ENCODE measurements at places on chromosomes 6 and 20.
A peak's percentile ranks its signal among the peaks of the same experiment; 100 is the strongest.

- no peak for DNase-seq
These were observed 190.2 kb downstream of the MOXD1 start for GRCh38 chr6:132210886-132211563.

DNA sequence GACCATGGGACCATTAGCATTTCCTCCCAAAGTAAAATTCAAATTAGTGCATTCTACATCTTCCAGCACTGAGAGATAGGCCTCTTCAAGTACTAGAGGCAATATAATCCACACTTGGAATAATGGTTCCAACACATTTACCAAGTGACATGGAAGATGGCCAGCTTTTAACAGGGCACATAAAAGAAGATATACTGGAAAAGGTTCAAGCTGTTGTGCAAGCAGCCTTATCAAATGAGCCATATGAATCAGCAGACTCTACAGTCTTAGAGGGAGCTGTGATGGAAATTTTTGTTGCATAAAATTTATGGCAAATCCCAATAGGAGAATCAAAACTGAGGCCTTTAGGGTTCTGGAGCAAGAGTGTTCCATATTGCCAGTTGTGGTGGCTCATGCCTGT is 526.6 kb upstream of the IRAK1BP1 start:
- no peak for DNase-seq

- no peak for DNase-seq
These were observed 65.7 kb downstream of the CYP39A1 start for GRCh38 chr6:46586906-46587305.

GRCh38 chr20:58188527-58188926 is 39.9 kb downstream of the ANKRD60 start:
- no peak for DNase-seq

DNA sequence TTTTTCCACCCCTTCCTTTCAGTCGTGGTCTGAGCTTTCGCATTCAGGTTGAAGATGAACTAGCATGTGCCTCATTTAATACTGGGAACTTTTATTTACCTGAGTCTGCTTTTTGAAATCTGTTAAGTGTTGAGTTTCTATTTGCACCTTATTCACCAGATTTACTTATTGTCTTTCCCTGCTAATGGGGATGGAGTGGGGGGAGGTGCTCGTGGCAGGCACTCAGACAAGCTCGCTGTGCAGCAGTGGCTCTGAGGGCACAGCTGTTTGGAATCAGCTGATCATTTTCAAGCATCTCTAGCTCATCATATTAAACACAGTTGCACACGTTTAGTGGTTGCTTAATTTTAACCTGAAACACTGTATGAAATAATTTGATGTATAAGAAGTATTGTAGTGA is 35.6 kb downstream of the UTRN start:
- no peak for DNase-seq

DNA sequence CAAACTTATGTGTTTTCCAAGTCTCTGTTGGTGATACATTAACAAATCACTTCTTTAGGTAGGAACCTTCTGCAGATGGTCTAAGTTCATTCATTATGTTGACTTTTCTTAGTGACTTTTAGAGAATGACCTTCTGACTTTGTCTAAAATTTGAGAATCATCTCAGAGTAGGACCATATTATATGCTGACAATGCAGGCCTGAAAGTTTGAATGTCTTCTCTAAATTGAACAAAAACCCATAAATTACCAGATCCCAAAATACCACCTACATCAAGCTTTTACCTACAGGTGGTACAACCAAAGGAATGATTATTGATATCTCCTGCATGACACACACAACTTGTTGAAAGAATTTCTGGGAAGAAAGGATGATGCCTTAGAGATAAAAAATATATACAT is 191.5 kb downstream of the SOD2 start:
- DNase-seq, result no peak

- DNase-seq, result no peak
These were observed 208.2 kb downstream of the THBS2 start for GRCh38 chr6:169045486-169045885.

DNA sequence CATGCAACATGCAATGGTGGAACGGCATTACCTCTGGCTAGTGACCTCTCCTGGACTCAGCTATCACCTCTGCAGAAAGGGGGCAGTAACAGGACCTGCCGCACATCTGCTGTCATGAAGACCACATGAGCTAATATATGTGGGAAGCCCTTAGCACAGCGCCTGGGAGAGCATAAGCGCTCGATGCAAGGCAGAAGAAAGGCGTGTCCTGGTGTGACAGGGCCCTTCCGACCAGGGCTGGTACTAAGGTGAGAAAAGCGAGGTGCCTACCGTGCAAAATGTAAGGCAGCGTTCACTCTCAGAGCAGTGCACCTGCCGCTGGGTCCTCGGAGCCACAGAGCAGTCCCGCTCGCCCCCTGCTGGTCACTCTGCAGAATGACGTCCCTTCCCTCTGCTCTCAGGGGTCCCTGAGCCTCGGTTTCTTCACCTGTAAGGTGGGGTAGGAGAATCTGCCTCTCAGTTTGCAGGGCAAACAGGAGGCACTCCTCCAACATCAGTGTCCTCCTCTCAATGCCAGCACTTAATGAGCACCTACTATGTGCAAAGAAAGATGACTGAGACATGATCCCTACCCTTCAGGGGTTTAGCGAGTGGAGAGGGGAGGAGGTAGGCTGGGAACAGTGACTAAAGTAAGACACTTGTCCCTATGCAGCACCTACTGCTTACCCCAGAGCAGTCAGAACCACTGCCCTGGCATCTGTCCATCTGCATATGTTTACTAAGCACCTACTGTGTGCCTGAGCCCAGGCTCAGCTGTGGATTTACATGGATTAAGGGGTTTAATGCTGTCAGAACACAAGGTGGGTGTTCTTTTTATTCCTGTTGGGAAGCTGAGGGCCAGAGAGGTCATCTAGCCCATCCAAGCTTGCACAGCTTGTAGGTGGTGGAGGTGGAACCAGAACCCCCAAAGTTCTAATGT is 41.1 kb upstream of the PTGIS start:
- peak; percentile 64 for DNase-seq

DNA sequence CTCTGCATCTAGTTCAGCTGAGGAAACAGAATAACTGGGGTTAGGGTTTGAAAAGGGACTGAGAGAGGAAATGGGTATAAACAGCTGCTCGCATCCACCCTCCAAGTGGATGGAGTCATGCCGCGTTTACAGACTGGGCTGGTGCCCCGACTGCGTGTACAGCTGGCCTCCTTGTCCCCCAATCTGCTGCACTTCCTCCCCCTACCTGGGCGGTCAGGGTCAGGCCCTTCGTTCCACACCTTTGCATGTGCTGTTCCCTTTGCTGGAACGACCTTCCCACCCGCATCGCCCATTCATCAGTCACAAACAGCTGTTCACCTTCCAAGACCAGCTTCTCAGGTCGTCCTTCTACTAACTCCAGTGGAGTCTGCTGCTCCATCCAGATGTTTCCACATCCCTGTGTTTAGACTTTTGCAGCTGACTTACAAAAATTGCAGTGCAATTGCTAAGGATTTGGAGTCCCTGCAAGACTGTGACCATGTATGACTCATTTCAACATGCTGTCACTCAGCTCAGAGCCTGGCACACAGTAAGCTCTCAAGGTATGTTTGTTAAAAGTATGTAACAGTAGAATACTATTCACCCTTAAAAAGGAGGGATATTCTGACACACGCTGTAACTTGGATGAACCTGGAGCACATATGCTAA is 129.3 kb downstream of the DTNBP1 start:
- no peak for DNase-seq

GRCh38 chr6:14921170-14921569 is 324.7 kb upstream of the JARID2 start:
- no peak for DNase-seq

DNA sequence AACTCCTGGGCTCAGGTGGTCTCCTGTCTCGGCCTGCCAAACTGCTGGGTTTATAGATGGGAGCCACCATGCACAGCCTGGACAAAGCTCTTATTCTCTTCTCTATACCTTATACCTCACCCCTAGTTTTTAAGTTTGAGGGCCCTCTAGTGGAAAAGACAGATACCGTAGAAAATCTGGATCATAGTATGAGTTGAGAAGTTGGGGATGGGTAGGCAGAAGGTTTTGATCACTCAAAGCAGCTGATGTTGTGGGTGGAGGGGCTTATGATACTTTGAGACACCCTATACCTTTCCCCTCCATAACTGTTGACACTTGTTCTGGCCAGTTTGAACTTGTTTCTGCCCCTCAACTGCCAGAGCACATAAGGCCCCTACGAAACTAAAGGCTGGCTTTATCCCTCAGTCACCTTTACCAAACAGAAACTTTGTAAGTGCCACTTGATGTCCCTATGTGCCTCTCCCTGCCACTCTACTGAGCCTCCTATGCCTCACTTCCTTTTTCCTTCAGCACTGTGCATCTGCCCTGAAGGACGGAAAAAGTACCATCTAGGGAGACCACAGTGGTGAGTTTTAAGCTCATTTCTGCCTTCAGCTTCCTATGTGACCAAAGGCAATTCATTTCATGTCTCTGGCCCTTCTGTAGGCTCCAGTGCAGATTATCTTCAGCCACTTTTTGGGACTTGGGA is 28.6 kb downstream of the RALY start:
- no peak for DNase-seq

- no peak for DNase-seq
These were observed 105.9 kb upstream of the PRSS16 start for GRCh38 chr6:27141529-27142015.

- no peak for DNase-seq
These were observed 508.4 kb upstream of the SULF2 start for GRCh38 chr20:48293671-48294070.

DNA sequence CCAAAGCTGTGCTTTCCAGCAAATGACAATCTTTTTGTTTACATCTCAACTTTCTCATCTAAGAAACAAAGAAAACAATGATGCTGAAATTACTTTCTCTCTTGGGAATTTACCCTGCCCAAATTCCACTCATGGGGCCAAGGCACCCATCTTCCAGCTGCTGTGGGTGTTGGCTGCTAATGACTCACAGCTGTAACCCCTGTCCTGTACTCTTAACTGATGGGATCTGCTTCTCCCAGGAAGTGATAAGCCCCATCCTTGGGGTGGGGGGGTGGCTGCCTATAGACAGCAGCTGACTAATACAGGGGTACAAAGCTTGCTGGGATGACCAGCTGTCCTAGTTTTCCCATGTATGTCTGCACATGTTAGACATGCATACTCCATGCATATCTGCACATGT is 938.6 kb downstream of the C6orf118 start:
- no peak for DNase-seq

DNA sequence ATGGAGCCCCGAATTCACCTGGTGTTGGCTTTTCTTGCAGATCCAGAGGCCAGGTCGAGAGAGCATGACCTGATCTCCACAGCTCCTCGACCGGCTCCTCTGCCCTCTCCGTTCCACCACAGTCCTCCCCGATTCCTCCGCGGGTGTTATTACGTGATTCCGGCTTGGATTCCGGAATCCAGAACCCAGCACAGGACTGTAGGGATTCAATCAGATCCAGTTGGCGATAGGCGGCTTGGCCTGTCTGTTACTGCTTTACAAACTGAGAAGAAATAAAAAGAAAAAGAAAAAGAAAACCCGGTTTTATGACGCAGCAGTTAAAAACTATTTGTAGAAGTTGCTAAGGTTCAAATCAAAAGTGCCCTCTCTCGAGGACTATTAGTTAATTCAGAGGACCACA is 222.7 kb downstream of the EYA2 start:
- DNase-seq, result no peak

- peak; percentile 64 for DNase-seq
These were observed 790 bp downstream of the TOX2 start for GRCh38 chr20:43915211-43916072.

GRCh38 chr20:25629816-25630499 is 6.1 kb upstream of the NANP start:
- no peak for DNase-seq

DNA sequence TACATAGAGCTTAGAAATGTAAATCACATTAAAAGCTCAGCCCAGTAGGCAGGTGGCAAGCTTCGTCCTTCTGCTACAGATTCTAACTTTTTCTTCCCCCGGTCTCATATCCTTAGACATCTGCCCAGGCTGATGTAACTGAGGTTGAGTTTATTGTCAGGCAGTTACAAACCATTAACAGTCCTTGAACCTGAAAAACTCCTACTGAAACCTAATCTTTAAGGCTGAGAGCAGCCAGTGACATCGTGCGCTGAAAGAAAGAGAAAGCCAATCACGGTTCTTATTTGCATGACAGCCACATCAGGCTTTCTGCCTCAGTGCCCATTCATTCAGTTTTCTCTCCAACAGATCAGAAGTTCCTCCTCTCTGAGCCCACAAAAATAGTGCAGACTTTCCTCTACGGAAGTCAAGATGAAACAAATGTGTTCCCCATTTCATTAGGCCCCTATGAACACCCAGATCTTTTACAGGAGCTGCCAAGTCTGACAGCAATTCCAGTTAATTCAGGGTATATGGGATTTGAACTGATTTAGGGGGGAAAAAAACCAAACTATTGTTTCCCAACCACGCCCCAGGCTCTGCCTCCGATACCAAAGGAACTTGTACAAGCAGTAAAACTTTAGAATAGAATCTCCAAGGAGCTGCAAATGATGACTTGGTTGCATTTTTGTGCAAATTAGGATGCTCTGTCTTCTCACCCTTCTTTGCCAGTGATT is at the start of gene NHSL1:
NHSL1 (minus strand) TSS at position 192 of the 716 bp plus-strand sequence. CDS start 204 bp downstream, outside the sequence.
- DNase-seq, result no peak

DNA sequence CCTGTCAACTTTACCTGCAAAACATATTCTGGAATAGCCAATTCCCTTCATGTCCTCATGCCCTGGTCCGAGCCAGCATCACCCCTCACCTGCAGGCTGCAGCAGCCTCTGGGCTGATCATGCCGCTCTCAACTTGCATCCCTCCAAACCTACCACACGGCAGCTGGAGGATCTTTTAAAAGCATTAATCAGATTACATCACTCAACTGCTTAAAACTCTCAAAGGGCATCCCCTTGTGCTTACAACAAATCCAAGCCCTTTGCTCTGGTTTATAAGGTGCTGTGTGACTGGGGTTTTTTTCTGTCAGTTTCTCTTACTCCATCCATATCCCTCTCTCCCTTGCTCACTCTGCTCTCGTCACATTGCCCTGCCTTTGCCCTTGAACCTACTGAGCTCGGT is 24.0 kb downstream of the CD40 start:
- no peak for DNase-seq

GRCh38 chr6:85396159-85396808 is 53.6 kb upstream of the NT5E start:
- no peak for DNase-seq
